Jurkat, Clone E6-1 (cell line): ENCODE measurements at places on chromosomes 5 and 9.
A peak's percentile ranks its signal among the peaks of the same experiment; 100 is the strongest.

DNA sequence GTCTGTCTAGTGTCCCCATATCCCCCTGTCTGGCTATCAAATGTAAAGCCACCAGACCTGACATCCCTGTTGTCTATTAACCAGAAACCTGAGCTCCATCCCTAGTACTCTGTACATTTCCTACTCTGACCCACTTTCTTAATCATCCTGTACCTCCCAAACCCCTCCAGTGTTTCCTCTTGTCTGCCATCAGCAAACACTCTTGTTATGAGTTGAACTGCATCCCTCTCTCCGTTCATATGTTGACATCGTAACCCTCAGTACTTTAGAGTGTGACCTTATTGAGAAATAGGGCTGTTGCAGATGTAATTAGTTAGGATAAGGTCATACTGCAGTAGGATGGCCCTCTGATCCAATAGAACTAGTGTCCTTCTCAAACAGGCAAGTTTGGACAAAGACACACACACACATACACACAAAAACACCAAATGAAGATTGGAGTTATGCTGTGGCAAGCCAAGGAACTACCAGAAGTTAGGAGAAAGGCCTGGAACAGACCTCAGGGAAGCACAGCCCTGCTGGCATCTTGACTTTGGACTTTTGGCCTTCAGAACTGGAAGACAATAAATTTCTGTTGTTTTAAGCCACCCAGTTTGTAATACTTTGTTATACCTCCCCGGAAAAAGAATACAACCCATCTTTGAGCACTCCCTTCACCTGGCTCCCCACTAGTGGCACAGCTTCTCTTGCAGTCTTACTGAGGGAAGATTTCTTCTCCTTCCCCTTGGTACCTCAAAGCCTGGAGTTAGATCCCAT, 180.0 kb upstream of the PTGER4 start:
- DNase-seq: no peak

DNA sequence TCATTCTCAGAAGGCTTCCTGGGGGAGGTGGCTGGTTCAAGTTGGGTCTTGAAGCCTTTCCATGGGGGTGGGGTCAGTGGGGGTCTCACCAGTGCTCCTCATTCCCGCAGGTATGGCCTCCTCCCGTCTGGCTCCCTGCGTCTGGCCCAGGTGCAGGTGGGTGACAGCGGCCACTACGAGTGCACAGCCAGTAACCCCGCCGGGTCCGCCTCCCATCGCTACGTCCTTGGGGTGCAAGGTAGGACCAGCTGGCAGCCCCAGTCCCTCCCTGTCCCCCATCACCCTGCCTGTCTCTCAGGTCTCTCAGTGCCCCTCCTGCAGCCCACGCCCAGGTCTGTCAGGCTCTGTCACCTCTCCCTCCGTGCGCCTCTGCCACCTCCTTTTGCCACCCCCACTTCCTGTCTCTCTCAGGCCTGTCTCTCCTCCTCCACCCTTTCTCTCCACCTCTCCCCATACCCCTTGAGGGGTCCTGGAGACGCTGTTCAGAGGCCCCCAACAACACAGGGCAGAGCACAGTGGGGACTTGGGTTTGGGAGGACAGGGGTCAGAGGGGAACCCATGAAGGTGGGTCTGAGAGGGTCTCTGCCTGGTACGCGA, 72.3 kb downstream of the HMCN2 start:
- DNase-seq: no peak

- DNase-seq: peak; percentile 98
These were observed at the start of gene EXOSC2 for GRCh38 chr9:130693426-130694191. Gene EXOSC2, plus strand, starts transcription at chr9:130693780. Its CDS starts 12 bp downstream, at chr9:130693792.

GRCh38 chr5:96242571-96242970, 190.5 kb downstream of the PCSK1 start:
- no peak for DNase-seq

- no peak for DNase-seq
These were observed 7.8 kb upstream of the TEX48 start for GRCh38 chr9:114689813-114690212.

- DNase-seq: no peak
These were observed 56.6 kb downstream of the KCNN2 start for GRCh38 chr5:114418176-114419066.

- DNase-seq: no peak
These were observed 7.6 kb downstream of the PAM start for GRCh38 chr5:102762562-102763227.

DNA sequence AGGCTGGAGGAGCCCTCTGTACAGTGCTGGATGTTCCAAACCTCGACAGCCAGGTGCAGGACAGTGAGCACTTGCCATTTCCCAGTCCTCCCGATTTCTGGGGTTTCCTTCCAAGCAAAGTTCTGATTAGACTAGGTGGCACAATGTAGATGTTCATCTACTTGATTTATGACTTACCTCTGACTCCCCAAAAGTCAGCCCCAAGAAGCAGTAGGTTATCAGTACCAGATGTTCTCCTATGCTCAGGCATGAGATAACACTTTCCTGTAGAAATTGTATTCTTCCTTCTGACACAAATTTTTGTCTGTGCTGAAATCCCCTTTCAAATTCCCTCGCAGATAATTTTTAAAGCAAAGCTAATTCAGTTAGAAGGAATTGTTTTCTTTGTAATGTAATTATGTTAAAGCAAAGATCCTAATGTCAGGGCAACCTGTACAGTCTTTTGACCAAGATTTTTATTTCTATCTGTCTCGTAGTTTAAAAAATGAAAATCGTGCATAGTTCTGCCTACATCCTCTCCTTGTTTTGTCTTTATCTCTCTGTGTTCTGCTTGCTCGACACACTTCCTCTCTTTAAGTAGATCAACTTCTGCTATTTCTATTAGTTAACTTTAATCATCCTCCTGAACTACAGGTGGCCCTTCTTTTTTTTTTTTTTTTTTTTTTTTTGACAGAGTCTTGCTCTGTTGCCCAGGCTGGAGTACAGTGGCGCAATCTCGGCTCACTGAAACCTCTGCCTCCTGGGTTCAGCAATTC, 102.4 kb upstream of the PJA2 start:
- no peak for DNase-seq

- DNase-seq: no peak
These were observed 175.5 kb upstream of the SPRY4 start for GRCh38 chr5:142500227-142500905.

- no peak for DNase-seq
These were observed 24.4 kb downstream of the MEGF9 start for GRCh38 chr9:120689860-120690259.

DNA sequence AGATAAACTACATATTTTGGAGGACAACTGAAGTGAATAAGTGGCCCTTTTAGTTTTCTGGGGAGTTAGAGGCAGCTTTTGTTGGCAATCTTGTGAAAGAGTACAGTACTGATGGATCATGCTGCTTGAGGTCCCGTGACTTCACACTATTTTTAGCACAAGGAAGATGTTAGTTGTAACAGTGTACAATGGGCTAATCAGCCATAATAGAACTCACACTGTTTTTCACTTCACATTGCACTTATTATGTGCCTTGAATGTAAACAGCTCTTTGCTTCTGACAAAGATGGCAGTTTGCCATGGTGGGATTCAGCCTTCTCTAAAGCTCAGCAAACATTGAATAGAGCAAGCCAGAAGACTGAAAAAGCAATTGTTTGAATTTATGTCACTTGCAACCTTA, 176.7 kb upstream of the ZNF608 start:
- no peak for DNase-seq

DNA sequence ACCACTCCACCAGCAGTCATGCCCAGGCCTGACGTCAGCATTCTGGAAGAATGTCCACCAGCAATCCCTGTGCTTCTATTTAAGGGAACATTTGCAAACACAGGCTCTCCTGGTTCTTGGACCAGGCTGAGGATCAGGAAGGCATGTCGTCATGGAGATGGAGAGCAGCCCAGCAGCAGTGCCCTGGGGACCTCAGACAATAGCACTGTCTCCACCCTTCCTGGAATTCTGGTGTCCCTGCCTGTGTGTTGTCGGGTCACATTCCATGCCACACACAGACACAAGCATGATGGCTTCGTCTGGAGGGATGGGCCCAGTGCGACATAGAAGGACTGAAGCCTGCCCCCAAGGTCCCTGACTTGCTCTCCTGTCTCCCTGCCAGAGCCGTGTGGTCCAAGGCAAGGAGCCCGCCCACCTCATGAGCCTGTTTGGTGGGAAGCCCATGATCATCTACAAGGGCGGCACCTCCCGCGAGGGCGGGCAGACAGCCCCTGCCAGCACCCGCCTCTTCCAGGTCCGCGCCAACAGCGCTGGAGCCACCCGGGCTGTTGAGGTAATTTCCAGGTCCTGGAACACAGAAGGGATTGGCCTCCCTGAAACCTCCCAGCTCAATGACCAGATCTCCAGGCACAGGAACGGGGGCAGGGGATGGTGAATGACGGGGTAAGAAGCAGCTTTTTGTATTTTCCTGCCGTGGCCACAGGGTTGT, 43.8 kb downstream of the STOM start:
- DNase-seq: no peak

DNA sequence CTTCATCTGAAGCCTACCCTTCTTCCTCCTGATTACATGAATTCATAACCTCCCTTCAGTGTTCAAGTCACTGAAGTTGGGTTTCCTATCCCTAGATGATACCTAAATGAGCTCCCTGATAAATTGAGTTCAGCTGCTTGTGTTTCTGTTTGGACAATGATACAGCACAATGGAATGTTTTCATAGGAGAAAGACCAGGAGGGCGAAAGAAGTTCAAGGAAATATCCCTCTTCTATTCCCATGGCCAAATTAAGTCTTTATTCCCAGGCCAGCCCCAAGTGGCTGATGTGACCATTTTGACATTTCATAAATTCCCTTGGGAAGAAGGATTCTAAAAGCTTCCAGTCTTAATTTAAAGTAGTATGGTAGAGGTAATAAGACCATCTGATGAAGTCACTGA, 555.8 kb upstream of the CLINT1 start:
- DNase-seq: no peak

- no peak for DNase-seq
These were observed 181.9 kb upstream of the SEMA6A start for GRCh38 chr5:116756531-116756930.

GRCh38 chr5:171632616-171633015, 153.0 kb upstream of the SMIM23 start:
- no peak for DNase-seq

- DNase-seq: no peak
These were observed 123.9 kb downstream of the FBXL17 start for GRCh38 chr5:108257996-108258395.

GRCh38 chr9:125428060-125428901, 166.7 kb downstream of the GAPVD1 start:
- no peak for DNase-seq

DNA sequence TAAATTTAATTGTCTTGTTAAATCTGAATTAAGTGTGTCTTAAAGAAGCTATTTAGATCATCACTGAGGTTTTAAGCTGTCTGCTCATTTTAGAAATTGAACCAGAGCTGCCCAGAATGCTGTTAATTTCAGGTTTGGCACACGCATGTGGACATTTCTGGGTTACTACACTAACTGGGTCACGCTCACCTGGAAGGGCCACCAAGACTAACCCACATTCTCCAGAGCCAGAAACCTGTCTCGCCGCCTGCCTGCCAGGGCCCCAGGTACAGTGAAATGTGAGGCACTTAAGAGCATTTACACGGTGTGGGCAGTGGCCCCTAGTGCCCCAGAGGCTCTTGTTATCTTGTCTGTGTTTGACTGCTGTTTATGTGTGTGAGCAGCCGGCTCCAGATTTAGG, 46.6 kb downstream of the ATP10B start:
- DNase-seq: no peak

DNA sequence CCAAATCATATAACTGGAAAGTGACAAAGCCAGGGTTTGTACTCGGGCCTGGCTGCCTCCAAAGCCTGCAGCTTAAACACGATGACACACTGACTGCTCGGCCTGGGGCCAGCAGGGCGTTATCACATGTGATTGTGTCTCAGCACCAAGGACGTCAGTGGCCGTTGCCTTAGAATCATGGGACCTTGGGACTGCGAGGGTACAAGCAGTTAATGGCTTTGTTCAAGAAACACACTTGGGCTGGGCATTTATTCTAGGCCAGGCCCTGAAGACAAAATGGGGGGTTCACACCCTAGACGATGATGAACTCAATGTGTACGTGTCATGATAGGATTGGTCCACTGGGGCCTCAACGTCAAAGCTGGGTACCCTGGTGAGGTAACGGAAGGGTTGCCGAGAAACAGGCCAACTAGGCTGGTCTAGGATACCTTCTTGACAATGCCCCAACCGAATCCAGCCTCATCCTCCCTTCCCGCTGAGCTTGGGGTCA, 13.0 kb downstream of the SH3PXD2B start:
- DNase-seq: no peak

- DNase-seq: no peak
These were observed 9.3 kb upstream of the SCGB3A1 start for GRCh38 chr5:180600554-180601041.

DNA sequence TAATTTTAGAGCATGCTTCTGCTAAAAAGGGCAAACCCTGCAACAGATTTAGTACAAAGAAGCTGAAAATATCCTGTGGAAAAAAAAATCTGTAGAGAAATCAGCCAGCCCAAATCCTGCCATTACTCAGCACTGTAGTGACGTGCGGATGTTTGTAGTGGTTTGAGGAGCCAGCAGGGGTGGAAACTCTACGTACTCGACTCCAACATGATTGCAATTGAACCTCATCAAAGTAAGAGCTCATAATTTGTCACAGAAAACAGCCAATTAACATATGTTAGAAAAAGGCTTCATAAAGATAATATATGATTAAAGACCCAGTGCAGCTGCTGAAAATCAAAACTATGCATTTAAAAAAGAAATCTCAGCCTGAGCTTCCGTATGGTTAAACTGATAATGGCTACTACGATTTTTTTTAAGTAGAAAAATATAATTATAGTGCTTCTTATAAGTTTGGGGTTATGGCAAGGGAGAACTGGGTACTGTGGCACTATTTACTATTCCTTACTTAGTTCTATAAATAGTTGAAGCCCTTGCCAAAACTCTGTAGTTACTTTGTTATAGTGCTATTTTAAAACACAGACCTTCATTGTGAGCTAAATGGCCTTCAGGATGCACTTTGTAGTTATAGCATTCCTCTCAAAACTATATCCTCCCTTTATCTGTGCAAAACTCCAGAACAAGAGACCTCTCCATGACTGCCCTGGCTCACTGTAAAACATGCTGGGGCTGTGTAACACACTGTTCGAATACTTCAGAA, 49.4 kb downstream of the MEF2C start:
- DNase-seq: peak; percentile 47
